ENCODE measurements at places on chromosomes 16 and 17.

DNA sequence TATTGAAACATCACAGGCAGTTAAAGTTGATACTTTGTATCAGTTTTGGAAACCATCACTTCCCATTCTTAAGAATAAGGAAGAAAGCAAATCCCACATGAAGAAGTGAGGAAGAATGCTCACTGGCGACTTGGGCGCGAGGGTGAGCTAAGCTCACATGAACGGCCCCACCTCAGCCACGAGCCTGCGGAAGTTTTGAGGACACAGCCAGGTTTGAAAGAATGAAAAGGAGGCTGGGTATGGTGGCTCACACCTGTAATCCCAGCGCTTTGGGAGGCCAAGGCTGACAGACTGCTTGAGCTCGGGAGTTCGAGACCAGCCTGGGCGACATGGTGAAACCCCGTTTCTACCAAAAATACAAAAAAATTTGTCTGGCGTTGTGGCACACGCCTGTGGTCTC, 110.3 kb upstream of the CHMP6 start:
- no peaks in the 10 kb centered on the region for H3K4me1 ChIP-seq
- H3K36me3 ChIP-seq = peaks cover 6% of the 10 kb centered on the region
- no peak overlapping the region for H3K27ac ChIP-seq
- H3K27me3 ChIP-seq = no peaks in the 10 kb centered on the region
- no peak overlapping the region for H3K4me3 ChIP-seq

DNA sequence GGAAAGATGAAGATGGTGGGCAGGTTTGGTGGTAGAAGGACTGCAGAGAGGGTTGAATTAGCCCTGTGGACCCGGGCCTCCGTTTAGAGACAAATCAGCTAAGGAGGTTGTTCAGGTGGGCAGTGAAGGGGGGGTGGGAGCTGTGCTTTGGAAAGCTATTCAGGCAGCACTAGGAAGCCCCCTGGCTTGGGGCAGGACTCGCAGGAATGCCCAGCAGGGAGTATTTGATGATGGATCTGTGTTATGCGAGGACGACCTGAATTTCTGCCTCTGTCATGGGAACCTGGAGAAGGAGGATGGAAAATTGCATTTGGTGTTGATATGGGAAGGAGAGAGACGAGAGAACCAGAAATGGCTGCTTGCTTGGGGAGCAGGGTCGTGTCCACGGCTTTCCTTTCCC, 3.5 kb downstream of the SPDYE4 start:
- H3K4me1 ChIP-seq = no peaks in the 10 kb centered on the region
- H3K36me3 ChIP-seq = no peaks in the 10 kb centered on the region
- H3K4me3 ChIP-seq = no peak overlapping the region
- no peak for DNase-seq
- H3K27me3 ChIP-seq = no peaks in the 10 kb centered on the region
- no peak overlapping the region for H3K27ac ChIP-seq

DNA sequence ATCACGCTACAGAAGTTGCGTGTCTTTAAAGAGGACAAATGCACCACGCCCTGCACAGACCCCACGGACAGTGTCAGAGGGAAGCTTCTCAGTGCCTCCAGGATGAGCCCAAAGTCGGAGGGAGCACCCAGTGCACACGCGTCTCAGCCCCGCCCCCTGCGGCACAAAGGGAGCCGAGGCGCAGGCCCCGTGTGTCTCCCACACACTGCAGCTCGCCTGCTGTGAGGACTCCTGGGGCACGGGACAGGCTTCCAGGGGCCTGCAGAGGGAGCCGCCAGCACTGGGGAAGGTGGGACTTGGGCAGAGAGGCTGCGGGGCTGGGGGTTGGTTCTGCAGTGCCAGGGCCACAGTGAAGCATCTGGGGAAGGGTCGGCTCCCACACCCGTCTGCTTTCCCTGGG, 77.4 kb downstream of the LMF1 start:
- H3K4me3 ChIP-seq = no peak overlapping the region
- H3K27me3 ChIP-seq = no peaks in the 10 kb centered on the region
- no peaks in the 10 kb centered on the region for H3K36me3 ChIP-seq

DNA sequence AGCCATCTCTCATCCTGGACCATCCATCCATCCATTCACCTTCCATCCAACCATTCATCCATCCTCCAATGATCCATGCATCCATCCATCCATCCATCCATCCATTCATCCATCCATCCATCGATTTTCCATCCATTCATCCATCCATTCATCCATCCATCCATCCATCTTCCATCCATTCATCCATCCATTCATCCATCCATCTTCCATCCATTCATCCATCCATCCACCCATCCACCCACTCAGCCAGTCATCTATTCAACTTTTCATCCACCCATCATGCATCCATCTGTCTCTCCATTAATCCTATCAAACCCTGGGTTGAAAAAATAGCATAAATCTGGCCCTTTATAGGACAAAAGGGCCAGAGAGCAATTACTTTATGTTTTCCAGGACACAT, 158.3 kb upstream of the WSCD1 start:
- no peak for DNase-seq
- H3K4me3 ChIP-seq = no peak overlapping the region
- no peaks in the 10 kb centered on the region for H3K4me1 ChIP-seq
- H3K36me3 ChIP-seq = no peaks in the 10 kb centered on the region
- H3K27ac ChIP-seq = no peak overlapping the region

DNA sequence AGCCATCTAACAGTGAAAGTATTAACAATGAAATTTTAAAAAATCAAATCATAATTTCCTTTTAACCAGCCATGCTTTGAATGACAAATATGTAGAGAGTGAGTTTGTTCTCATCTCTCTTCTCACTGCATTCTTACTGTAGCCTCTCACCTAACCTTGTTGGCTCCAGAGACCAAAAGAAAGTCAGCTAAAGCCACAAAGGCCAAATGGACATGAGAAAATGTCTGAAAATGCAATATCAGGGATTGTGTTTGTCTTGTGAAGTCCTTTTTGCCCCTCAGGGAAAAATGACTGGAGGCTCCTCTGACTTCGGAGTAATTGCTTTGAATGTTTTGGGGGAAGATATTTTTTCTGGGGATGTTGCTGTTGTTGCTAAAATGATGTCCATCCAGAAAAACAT, 166.3 kb downstream of the SLC39A11 start:
- H3K4me1 ChIP-seq = no peaks in the 10 kb centered on the region
- no peak overlapping the region for H3K4me3 ChIP-seq
- no peaks in the 10 kb centered on the region for H3K27me3 ChIP-seq
- no peak for DNase-seq
- H3K36me3 ChIP-seq = no peaks in the 10 kb centered on the region
- no peak overlapping the region for H3K27ac ChIP-seq

- H3K27me3 ChIP-seq = peaks cover 27% of the 10 kb centered on the region
- H3K4me3 ChIP-seq = no peak overlapping the region
- no peak for DNase-seq
- no peaks in the 10 kb centered on the region for H3K4me1 ChIP-seq
- H3K36me3 ChIP-seq = no peaks in the 10 kb centered on the region
- no peak overlapping the region for H3K27ac ChIP-seq
Observed at GRCh38 chr17:81164371-81165245, 699 bp upstream of the PVALEF start.

DNA sequence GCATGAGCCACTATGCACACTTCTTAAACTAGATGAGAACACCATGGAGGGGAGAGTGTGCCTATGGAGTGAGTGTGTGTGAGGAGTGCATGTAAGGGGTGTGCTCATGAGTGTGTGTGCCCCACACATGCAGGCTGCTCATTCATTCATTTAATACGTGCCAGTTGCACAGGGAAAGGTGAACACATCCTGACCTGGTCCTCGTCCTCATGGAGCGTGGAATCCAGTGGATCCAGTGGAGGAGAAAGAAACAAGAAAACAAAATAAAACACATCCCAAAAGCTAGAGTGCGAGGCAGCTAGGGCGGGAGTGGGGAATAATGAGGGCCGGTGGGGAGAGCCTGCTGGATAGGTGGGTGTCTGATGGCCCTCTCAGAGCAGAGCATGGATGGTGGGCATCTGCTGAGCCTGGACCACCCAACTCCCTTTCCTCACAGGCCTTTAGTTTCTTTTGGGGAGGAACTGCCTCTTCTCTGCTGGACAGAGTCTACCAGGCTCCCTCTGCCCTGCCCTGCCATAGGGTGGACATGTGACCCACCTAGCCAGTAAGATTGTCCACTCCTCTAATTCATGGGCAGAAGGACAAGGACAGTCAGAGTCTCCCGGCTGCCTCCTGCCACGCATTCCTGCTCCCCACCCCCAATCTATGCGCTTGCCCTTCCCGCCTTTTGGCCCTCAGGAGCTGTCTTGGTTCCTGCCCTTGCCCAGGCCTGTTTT, 204.3 kb downstream of the RAB11FIP4 start:
- no peak for DNase-seq
- H3K36me3 ChIP-seq = no peaks in the 10 kb centered on the region
- no peaks in the 10 kb centered on the region for H3K27me3 ChIP-seq

DNA sequence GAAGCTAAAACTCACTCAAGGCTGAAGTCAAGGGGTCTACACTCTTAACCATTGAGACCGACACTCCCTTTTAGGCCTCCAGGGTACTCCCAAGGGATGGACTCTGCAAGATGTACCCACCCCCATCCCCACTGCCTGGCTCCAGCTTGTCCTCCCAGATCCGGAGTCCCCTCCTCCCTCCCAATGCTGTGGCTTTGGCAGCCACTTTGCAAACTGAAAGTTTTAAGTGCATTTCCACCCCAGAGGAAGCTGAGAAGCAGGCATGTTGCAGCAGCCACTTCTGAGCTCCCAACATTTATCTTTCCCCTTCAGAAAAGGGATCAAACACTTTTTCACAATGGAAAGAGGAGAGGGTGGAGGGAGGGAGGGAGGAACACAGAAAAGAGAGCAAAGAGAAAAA, 115.2 kb downstream of the COPRS start:
- no peaks in the 10 kb centered on the region for H3K27me3 ChIP-seq
- DNase-seq = no peak
- H3K4me1 ChIP-seq = no peaks in the 10 kb centered on the region
- no peak overlapping the region for H3K27ac ChIP-seq

DNA sequence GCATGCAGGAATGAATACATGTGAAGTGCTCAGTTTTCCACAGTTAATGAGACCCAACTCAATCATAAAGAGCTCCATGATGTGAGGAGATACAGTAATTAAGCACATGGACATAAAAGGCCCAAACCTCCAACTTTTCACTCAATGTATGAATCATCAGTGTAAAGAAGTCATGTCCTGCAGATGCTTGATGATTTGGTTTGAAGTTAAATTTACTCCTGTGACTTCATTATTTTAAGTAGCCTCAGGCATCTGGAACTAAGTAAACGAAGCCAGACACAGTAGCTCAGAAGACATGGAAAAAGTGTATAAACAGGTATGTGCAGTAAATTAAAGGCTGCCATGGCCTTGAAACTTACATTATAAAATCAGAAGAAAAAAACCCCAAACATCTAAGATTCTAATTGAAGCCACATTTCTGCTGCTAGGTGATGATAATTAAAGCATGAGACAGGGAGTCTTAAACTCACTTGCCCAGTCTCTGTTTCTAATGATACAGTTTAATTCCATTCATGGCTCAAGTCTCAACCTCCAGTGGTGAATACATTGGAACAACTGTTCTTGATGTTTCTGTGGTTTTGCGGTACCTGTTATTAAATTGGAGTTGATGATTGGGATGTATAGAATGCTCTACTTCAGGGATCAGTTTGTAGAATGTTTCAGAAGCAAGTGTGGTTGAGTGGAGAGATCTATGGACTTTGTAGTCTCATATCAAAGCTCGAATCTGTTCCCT, 28.9 kb upstream of the CCL2 start:
- H3K4me1 ChIP-seq = no peaks in the 10 kb centered on the region
- DNase-seq = no peak
- H3K27ac ChIP-seq = no peak overlapping the region
- no peaks in the 10 kb centered on the region for H3K36me3 ChIP-seq
- no peaks in the 10 kb centered on the region for H3K27me3 ChIP-seq

DNA sequence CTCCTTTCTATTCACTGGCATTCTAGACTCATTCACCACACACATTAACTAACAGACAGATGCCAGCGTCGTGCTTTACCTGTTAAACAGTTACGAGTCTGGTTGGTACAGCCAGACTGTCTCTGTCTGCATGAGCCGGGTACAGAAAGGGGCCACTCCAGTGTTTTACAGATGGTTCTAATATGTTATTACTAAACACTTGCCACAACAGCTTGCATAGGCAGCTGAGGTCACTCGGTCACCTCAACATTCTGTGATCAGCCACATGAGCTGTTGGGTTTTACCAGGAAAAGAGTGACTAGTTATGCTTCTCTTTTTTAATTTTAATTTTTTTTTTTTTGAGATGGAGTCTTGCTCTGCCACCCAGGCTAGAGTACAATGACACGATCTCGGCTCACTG, 25.2 kb downstream of the CD300A start:
- H3K4me1 ChIP-seq = no peaks in the 10 kb centered on the region
- no peaks in the 10 kb centered on the region for H3K27me3 ChIP-seq
- no peaks in the 10 kb centered on the region for H3K36me3 ChIP-seq
- no peak for DNase-seq
- H3K27ac ChIP-seq = no peak overlapping the region
- no peak overlapping the region for H3K4me3 ChIP-seq

DNA sequence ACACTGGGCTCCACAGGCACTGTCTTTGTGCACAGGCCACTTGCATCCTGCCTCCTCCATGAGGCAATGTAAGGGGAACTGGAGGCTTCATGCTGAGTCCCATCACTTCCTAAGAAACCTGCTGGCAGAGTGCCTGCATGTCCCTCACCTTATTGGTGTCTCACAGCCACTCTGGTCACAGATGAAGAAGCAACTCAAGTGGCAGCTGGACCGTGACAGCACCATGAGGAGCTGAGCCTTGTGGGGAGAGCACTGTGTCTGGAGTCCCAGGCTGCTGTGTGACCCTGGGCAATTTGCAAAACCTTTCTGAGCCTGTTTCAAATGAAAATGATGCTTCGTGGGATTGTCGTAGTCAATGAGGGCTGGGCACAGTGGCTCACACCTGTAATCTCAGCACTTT, 19.5 kb downstream of the ANKRD40 start:
- H3K36me3 ChIP-seq = no peaks in the 10 kb centered on the region
- H3K4me3 ChIP-seq = no peak overlapping the region
- no peaks in the 10 kb centered on the region for H3K27me3 ChIP-seq
- H3K27ac ChIP-seq = no peak overlapping the region
- peaks cover 22% of the 10 kb centered on the region for H3K4me1 ChIP-seq

GRCh38 chr16:2964475-2965336, 631 bp downstream of the KREMEN2 start:
- H3K27me3 ChIP-seq = peaks cover 63% of the 10 kb centered on the region
- DNase-seq = peak; percentile 68
- H3K27ac ChIP-seq = no peak overlapping the region
- H3K4me1 ChIP-seq = peaks cover 29% of the 10 kb centered on the region
